ENCODE measurements at places on chromosomes 1 and 21.
A peak's percentile ranks its signal among the peaks of the same experiment; 100 is the strongest.

GRCh38 chr1:177800400-177801088, 169.3 kb downstream of the SEC16B start:
- DNase-seq, result no peak

GRCh38 chr1:19430121-19431068, 54.9 kb downstream of the CAPZB start:
- no peak for DNase-seq

GRCh38 chr1:64598100-64598571, 128.2 kb downstream of the CACHD1 start:
- DNase-seq, result no peak

GRCh38 chr1:115648717-115649691, 7.2 kb downstream of the VANGL1 start:
- DNase-seq, result peak; percentile 20

DNA sequence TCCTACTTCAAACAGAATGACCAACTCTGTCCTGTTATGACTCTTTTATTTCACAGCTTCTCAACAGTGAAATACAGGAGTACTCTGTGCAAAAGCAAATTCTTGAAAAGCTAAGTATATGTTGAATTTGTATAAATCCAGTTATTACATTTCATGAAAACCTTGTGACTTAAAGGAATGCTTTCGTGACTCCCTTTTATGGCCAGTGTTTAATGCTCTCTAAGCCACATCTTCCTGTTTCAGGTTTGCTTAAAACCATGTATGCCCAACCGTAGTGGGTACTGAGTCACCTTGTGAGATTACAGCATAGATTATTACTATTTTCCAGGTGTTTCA, 40.2 kb upstream of the KIF1B start:
- DNase-seq, result peak; percentile 31

- no peak for DNase-seq
Measured at GRCh38 chr1:7224081-7224534, 438.9 kb downstream of the CAMTA1 start.

DNA sequence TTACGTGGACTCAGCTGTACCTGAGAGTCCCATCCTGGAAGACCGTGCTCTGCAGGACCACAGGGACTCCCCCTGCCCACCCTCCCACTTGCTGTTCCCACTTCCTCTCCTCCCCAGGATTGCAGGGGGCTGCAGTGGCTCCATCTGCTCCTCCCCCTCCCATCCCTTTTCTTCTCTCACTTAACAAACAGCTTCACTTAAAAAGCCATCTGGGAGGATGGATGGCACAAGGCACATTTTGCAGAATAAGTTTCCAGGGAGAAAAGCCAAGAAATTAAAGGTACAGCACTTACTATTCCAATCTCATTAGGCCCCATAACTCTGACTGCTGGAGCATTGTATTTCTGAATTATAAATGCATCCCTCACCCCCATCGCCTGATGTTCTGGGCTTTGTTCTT, 458.7 kb downstream of the PTPRU start:
- no peak for DNase-seq

DNA sequence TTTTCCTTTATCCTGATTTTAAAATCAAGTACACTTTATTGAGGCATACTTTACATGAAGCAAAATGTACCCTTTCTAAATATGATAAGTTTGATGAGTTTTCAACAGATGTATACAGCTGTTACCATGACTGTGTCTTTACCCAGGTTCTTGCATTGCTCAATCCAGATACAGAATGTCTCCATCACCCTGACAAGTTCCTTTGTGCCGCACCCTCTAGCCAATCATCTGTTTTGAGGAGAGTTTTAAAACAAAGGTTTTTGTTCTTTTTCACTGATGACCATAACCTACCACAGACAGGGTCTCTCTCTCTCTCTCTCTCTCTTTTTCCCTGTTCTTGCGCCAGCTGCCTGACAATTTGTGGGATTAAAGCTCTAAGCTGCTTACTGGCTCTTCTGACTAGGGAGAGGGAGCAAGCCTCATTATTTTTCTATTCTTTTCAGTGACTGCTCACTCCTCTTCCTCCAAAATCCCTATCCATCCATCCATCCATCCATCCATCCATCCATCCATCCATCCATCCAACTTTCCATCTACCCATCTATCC, 1.2 kb upstream of the KCNE1 start:
- DNase-seq, result no peak
